ENCODE measurements at places on chromosomes 6 and 20. TPM values are rescaled to one million over a fixed set of nuclear protein-coding genes. Genes with fewer than 3 reads are reported as not detected.

The LY6G6C gene
- not detected for total RNA-seq

The RAB32 gene
- 89.8 TPM for total RNA-seq

The COL19A1 gene
- total RNA-seq, result 2.6 TPM

The NOX3 gene
- total RNA-seq, result not detected

The HLA-DMB gene
- 0.07 TPM for total RNA-seq

Measured in smooth muscle cell of the pulmonary artery (primary cell).